ENCODE measurements at places on chromosomes 12 and 14.

- no peak for DNase-seq
These were observed 142.9 kb upstream of the PZP start for GRCh38 chr12:9351136-9351535.

- peak; percentile 69 for DNase-seq
These were observed at the start of gene CCDC63 for GRCh38 chr12:110846615-110847566. Gene CCDC63 (plus strand): TSS chr12:110846987. CDS start chr12:110852955, 5,968 bp downstream.

- DNase-seq = no peak
These were observed 4.8 kb downstream of the CRACR2A start for GRCh38 chr12:3747976-3748619.

DNA sequence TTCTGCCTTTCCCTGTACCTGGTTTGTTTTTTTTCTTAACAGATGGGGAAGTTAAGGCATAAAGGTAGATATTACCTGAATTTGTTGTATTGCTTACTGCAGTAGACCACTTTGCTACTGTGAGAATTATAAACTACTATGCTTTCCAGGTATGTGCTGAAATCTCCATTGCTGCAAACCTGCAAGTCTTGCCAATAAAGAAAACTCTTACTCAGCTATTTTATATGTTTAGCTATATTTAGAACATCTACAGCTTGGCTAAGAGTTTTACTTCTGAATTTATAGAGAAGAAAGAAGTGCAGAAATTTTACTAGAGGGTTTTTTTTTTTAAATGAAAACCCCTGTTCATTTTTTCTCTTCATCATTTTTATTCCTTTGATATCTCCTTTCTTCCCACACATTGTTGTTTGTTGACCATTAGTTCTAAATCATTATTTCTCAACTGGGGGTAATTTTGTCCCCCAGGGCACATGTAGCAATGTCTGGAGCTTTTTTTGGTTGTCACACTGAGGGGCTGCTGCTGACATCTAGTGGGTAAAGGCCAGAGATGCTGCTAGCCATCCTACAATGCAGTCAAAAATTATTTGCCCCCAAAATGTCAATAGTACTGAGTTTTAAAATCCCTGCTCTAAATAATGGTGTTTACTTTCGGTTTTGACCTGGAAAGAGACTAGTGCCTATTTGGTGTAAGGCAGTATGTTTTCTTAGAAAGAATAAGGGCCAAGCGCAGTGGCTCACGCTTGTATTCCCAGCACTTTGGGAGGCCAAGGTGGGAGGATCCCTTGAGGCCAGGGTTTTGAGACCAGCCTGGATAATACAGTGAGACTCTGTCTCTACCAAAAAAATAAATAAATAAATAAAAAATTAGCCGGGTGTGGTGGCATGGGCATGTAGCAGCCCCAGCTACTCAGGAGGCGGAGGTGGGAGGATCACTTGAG lies 48.6 kb downstream of the PCNX1 start:
- DNase-seq = no peak

DNA sequence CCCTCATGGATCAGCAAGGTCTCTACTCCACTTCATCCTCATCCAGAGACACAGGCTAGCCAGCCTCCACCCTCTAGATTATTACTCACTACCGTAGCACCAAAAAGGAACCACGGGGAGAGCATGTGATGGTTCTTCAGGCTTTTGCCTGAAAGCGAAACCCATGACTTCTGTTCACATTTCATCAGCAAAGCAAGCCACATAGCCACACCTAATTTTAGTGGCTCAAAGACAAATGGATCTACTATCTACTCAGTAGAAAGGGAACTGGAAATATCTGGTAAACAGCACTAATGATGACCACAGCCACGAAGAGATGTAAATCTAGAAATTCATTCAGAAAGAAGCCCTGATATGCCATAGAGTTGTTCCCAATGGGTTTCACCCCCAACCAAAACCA lies 51.4 kb downstream of the VCPKMT start:
- DNase-seq = no peak

DNA sequence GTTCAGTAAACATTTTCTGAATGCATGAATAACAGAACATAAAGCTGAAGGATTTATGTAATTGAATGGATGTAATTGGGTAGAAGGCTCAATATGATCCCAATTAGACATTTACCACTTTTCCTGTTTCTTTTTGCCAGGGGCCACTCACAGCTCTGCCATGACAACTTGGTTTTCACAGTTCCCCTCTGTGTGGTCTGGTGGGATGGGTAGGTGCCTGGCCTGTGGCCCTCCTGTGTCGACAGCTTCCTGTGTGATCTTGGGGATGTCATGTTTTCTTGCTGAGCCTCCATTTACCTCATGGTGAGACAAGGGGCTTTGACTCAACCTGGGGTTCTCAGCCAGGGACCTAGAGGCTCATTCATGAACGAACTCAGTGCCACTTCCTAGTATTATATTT lies 12.6 kb upstream of the SERPINA10 start:
- no peak for DNase-seq

DNA sequence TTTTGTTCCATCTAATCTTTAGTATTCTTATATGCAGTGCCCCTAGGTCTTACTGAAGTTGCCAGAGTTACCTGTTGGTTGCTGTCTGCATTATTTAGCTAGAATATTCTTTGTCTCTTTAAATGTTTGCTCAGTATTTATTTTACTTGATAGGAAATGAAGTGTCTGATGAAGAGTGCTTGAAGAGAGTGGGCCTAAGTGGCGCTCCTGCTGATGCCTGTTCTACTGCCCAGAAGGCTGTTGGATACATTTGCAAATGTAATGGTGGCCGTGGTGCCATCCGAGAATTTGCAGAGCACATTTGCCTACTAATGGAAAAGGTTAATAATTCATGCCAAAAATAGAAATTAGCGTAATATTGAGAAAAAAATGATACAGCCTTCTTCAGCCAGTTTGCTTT lies 18.9 kb downstream of the CMAS start:
- DNase-seq = no peak

- no peak for DNase-seq
These were observed 4.7 kb upstream of the HOXC10 start for GRCh38 chr12:53980104-53980801.
